Activated CD4-positive, alpha-beta T cell treated with anti-CD3 and anti-CD28 coated beads, Interleukin-2, amount 50 U/mL, for 1 hour (primary cell): ENCODE measurements at places on chromosomes 2 and 18.

GRCh38 chr2:240432820-240433801, 2.4 kb upstream of the GPC1 start:
- no peak for DNase-seq

DNA sequence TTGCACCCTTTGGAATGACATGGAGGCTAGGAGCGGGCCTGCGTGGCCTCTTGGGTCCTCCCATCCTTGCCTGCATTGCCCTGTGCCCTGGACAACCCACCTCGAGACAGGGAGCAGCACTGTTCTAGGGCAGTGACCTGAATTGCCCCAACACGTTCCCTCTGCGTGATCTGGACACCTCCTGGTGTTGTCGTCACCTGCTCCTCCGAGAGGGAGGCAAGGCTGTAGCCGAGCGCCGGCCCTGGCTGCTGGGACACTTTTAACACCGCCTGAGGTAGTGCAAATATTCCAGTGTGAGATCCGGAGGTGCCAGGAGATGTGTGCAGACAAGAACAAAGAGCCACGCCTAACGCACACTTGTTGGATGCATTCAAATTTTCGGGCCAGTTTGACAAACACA, 131.5 kb downstream of the SMAD7 start:
- DNase-seq: no peak

GRCh38 chr2:98473995-98474780, 29.5 kb downstream of the INPP4A start:
- no peak for DNase-seq

- no peak for DNase-seq
Observed at GRCh38 chr2:230830428-230830827, 34.3 kb upstream of the ITM2C start.

DNA sequence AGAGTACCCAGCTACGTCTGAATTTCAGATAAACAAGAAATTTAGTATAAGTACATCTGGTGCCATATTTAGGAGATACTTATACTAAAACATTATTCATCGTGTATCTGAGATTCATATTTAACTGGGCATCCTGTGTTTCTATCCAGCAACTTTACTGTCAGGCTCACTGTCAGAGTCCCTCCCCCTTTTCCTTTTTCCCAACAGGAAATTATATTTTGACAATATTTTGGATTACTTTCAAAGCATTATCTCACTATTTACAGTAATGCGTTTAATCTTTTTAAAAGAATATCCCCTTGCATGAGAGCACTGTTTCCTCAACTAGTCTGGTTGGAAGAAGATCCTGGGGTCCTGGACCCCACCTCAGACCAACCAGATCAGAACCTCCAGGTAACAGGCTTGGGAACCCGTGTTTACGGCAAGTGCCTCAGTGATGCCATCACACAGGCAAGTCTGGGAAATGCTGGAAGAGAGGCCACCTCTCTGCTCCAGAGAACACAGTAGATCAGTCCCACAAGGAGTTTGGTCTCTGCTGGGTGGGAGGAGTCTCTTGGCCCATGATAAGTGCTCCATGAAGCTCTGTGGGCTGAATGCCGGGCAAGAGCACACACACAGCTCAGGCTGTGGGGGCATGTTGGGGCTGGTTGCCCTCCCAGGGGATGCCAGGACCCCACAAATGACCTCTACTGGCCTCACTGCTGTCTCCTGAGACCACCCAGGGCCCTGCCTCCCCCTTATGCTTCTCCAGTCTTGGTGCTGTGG, 84.2 kb upstream of the UXS1 start:
- DNase-seq: no peak

GRCh38 chr2:171330155-171330956, 103.4 kb downstream of the METTL8 start:
- no peak for DNase-seq

DNA sequence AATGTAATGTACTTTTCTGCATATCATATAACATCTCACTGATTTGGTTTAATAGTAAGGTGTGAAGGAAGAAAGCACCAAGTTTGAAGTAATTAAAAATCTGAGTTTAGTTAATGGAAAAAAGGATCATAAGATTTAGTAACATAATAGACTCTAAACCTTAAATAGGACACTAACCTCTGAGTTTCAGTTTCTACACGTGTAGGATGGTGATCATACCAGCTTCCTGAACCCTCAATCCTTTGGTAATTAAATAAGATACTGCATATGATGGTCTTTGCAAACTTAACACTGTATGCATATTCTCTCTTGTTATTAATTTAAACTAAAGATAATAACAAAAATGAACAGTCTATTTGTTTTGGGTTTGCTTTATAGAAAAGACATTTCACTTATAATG, 216.8 kb downstream of the NUP35 start:
- no peak for DNase-seq

GRCh38 chr2:239233576-239233975, 167.2 kb downstream of the HDAC4 start:
- DNase-seq: no peak

DNA sequence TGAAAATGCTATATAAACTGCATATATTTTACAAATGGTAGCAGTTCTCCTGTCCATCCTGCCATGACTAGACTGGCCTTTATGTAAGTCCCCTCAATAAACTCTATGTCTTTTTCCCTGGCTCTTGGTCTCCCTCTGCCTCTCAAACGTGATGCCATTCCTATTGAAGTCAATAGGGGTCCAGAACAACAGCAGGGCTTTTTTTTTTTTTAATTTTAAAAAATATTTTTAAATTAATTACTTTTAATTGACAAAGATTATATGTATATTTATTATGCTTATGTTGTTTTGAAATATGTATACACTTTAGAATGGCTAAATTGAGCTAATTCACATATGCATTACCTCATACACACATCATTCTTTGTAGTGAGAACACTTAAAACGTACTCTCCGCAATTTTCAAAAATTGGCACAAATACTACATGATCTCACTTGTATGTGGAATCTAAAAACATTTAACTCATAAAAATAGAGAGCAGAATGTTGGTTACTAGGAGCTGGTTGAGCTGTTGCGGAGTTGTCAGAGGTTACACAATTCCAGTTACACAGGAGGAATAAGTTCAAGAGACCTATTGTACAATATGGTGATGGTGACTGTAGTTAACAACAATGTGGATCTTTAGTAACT, 123.1 kb downstream of the LRRTM4 start:
- no peak for DNase-seq
